ACHN (cell line): ENCODE measurements at places on chromosomes 2 and 18.
A peak's percentile ranks its signal among the peaks of the same experiment; 100 is the strongest.

- DNase-seq, result no peak
Observed at GRCh38 chr2:188976545-188977268, 2.5 kb downstream of the COL3A1 start.

GRCh38 chr2:137969418-137969765 lies 5.1 kb downstream of the HNMT start:
- DNase-seq, result no peak

DNA sequence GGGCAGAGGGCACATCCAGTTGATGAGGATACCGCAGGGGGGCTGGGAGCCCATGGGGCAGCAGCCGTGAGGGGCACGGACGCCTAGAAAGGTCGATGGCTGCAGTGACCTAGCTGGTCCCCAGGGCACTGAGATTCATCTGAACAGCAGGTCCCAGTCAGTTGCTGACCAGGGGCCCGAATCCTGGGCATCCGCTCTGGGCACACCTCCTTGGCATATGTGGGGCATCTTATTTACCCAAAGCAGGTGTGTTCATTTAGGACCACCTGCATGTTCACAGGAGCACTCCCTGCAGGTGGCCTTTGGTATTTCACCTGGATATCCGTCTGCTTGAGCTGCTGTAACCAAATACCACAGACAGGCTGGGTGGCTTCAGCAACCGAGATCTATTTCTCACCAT lies 72.0 kb upstream of the ODC1 start:
- no peak for DNase-seq

- DNase-seq, result no peak
Observed at GRCh38 chr18:57797209-57797651, 5.9 kb downstream of the ATP8B1 start.

DNA sequence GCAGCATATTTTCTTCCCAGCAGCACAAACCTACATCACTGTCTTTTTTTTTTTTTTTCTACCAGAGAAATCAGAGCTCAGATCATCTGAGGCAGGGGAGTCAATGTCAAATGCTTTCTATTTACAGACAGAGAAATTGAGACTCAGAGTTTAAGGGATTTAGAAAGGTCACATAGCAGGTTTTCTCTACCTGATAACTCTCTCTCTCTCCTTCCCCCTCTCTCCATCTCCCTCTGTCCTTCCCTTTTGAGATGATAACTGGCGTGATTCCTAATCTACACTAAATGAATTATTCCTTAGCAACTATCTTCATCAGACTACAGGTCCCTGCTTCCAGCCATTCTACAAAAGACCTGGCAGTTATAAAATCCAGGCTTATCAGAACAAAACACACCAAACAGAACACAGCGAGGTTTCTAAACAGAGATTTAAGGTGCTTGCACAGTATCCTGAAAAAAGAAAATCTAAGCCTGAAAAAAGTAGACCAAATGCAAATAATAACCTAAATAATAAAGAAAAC lies 161.6 kb upstream of the PKDCC start:
- no peak for DNase-seq

DNA sequence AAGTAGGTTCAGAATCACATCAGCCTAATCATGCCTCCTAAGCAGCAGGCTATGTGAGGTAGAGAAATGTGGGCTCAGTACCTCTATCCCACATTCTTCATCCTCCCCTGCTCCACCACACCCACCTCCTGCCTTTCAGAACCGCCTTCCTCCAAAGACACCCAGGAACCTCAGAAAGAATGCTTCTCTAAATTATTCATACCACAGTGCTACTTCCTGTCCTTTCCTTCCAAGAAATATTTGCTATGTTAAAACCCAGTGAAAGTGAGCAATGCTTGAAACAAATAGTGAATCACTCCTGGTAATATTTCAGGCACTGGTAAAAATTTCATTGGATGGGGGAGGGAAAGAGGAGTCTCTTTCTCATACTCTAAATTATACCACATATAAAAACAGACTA lies 24.0 kb upstream of the CREB1 start:
- peak; percentile 94 for DNase-seq

DNA sequence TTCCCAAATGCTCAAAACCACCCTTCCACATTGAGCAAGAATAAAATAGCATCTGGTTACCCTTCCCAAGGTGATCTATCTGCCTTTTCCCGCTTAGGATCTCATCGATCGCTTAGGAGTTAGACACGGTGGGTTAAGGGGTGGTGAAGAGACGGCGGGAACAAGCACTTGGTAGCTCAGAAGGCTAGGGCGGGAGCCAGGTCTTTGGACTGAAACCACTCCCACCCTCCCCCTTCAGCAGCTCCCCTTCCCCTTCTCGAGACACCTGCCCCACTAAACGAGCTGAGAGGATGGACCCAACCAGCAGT lies 513 bp downstream of the THOC1 start:
- peak; percentile 33 for DNase-seq

GRCh38 chr2:171598713-171599319 lies 76.5 kb downstream of the CYBRD1 start:
- DNase-seq, result peak; percentile 77

- DNase-seq, result no peak
Observed at GRCh38 chr2:70984576-70985282, 6.3 kb downstream of the ANKRD53 start.

GRCh38 chr2:181106789-181107627 lies 126.6 kb downstream of the UBE2E3 start:
- peak; percentile 73 for DNase-seq

GRCh38 chr2:109532728-109533076 lies 81.1 kb downstream of the SEPTIN10 start:
- DNase-seq, result no peak
